ENCODE measurements at places on chromosomes 7 and 10.
A peak's percentile ranks its signal among the peaks of the same experiment; 100 is the strongest.

GRCh38 chr10:132518572-132519381, 18.8 kb upstream of the INPP5A start:
- no peak for DNase-seq

DNA sequence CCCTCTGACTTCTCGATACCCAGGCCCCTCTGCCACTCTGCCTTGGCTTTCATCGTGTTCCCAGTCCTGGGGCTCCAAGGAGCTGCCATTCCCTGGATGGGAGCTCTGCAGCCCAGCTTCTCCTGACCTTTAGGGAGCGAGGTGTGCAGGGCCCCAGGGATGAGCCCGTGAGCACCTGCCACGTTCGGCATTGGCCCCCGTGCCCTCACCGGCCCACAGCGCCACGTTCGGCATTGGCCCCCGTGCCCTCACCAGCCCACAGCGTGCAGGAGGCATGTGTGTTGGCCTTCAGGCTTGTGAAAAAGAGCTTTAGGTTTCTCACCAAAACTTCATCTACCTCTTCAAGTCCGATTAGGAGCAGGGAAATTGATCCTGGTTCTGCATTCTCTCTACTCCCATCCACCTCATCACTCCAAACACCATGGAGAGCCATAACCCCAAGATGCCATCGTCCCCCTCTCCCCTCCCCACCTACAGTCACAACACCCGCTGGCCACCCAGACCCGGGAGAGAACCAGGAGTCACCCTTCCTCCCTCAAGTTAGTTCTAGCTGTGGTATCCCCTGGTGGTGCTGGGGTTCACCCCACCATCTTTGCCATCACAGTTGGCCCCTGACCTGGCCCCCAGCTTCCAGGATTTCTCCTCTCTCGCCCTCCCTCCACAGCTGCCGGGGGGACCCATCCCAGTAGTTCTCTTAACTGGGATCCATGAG, 119.4 kb upstream of the NPS start:
- no peak for DNase-seq

- DNase-seq, result no peak
Measured at GRCh38 chr7:40780460-40780859, 645.7 kb downstream of the SUGCT start.

DNA sequence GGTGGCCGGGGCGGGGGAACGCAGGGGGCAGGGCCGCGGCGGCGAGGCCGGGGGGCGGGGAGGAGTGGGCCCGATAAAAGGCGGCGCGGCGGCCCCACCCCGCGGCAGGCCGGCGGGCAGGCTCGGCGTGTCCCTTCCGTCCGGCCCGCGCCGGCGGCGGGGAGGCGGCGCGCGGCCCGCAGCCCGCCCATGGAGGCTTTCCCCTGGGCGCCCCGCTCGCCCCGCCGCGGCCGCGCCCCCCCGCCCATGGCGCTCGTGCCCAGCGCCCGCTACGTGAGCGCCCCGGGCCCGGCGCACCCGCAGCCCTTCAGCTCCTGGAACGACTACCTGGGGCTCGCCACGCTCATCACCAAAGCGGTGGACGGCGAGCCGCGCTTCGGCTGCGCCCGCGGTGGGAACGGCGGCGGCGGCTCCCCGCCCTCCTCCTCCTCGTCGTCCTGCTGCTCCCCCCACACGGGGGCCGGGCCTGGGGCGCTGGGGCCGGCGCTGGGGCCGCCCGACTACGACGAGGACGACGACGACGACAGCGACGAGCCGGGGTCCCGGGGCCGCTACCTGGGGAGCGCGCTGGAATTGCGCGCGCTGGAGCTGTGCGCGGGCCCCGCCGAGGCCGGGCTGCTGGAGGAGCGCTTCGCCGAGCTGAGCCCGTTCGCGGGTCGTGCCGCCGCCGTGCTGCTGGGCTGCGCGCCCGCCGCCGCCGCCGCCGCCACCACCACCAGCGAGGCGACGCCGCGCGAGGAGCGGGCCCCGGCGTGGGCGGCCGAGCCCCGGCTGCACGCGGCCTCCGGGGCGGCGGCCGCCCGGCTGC, at the start of gene NANOS1:
Gene NANOS1 (plus strand): TSS at position 102 of the 808 bp plus-strand sequence. CDS start 88 bp downstream, at position 190.
- DNase-seq, result peak; percentile 39

GRCh38 chr10:33041783-33042437, 83.9 kb upstream of the ITGB1 start:
- DNase-seq, result no peak

DNA sequence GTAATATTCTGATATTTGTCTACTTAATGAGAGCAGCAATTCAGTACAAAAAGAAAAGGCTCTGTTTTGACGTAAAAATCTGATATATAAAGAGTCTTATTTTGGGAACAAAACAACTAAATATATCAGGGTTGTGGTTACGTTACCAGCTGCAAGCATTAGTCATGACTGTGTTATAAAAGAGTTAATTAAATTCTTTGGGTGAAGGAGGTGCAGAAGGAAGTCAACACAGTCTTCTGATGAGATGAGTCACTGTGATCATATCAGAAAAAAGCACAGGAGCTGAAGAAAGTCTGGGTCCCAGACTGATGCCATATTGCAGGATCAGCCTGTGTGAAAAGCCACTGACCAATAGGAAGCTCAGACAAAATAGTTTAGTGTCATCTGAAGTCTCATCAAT, 234.3 kb upstream of the TEX47 start:
- DNase-seq, result no peak

DNA sequence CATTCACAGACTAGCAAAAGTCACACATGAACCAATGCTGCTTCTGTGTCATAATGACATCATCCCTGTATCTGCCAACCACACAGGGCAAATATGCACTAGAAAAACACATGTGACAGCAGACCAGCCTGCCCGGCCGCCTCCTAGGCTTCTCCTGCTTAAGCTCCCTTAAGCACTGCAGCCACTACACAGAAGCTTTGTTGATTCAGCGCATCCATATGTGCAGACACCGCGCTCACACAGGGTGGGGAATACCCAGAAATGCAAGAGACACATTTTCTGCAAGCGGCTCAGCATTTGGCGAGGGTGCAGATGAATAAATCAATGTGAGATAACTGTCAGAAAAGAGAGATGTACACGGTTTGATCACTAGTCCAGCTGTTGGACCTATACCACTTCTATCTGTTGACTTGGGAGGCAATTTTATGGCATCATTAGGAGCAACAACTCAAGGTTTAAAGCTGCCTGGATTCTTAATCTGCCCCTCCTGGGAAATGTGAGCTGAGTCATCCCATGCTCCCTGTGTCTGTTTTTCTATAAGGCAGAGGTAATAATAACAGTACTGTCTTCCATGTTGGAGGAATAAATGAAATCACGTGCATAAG, 33.4 kb downstream of the CPXM2 start:
- DNase-seq, result no peak

GRCh38 chr7:104230606-104231005, 22.8 kb upstream of the ORC5 start:
- DNase-seq, result no peak

DNA sequence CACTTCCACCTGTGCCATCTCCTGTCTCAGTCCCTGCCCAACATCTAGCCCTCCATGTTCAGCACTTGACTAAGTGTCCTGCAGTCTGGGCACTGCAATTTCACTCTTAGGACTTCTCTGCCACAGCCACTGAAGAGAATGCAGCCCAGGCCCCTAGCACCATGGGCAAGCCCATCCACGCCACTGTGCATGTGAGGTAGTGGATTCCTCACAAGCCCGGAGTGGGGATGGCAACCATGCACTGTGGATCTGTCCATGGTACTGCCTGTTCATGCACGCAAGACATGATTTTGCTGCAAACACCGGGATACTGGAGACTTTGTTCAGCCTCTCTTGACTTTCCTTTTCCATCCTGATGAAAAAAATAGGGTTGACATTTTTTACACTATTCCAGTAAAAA, 12.3 kb downstream of the DDC start:
- no peak for DNase-seq

DNA sequence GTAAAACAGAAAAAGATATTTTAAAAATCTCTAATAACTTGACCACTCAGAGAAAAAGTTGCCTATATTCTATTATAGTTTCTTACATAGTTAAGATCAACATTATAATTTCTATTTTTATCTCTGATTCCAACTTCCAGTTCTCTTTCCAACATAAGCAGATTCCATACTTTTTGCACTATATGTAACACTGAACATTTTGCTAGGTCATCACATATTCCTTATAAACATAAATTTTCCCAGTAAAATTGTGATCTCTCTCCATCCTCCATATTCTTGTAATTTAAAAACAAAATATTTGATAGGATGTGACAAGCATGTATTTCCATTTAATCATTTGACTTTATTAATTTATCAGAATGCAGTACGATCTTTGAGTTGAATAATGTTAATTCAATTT, 170.4 kb upstream of the THSD7A start:
- DNase-seq, result no peak

- no peak for DNase-seq
Measured at GRCh38 chr7:111259991-111260390, 169.1 kb downstream of the LRRN3 start.

GRCh38 chr7:75663302-75663907, 75.3 kb downstream of the HIP1 start:
- DNase-seq, result no peak

- no peak for DNase-seq
Measured at GRCh38 chr7:3399858-3400257, 98.8 kb downstream of the SDK1 start.

DNA sequence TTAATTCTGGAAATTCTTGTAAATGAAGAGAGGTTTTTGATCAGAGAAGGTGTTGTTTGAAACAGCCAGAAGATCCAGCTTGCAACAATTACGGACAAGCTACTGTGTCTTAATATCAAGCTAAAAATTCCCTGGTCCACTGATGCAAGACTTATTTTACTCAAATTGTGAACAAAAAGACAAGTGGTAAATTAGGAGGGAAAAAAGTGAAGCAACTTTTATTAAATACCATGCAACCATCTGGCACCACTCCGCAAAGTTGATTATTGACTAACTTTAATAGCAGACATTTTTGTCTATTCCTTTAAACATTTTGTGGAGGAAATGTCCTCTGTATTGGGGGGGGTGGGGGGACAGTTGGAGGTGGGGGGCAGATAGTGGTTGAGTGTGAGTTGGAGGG, 5.1 kb upstream of the CAV2 start:
- DNase-seq, result no peak

- DNase-seq, result no peak
Measured at GRCh38 chr7:120949998-120950538, 509 bp upstream of the ING3 start.

GRCh38 chr7:104207348-104207730, 474 bp downstream of the ORC5 start:
- DNase-seq, result no peak

- DNase-seq, result no peak
Measured at GRCh38 chr7:19009241-19009935, 108.0 kb downstream of the TWIST1 start.

DNA sequence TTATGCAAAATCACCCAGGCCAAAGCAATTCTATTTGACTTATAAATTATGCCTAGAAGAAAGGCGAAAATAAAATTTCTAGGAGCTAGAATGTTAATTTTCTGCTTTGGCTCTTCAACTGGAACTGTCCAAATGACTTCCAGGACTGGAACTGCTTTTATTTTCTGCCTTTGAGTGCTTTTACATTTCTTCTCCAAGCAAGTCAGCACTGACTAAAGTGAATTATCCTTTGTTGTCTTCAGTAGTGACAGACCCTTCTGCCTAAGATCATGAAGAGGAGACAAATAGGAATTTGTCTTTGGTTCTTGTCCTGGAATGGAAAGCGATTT, 255.9 kb downstream of the DNAJB9 start:
- DNase-seq, result no peak

- DNase-seq, result no peak
Measured at GRCh38 chr7:91582799-91583477, 297.6 kb downstream of the MTERF1 start.

DNA sequence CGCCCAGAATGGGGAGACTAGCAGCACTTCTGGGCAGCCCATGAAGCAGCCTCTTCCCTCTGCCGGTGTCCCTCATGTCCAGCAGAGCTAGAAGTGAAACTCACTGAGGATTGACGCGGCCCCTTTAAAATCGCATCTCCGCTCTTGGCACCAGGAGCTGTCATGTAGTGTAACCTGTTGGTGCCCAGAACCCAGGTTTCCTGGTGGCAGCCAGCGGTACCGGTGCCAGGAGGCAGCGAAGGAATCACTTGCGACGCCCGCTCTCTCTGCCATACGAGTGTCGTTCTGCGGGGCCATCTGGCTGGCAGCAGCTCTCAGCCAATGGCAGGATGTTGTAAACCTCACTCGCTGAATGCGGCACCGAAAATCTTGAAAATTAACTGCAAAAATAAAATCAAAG, 82.7 kb downstream of the CUX1 start:
- DNase-seq, result peak; percentile 53

DNA sequence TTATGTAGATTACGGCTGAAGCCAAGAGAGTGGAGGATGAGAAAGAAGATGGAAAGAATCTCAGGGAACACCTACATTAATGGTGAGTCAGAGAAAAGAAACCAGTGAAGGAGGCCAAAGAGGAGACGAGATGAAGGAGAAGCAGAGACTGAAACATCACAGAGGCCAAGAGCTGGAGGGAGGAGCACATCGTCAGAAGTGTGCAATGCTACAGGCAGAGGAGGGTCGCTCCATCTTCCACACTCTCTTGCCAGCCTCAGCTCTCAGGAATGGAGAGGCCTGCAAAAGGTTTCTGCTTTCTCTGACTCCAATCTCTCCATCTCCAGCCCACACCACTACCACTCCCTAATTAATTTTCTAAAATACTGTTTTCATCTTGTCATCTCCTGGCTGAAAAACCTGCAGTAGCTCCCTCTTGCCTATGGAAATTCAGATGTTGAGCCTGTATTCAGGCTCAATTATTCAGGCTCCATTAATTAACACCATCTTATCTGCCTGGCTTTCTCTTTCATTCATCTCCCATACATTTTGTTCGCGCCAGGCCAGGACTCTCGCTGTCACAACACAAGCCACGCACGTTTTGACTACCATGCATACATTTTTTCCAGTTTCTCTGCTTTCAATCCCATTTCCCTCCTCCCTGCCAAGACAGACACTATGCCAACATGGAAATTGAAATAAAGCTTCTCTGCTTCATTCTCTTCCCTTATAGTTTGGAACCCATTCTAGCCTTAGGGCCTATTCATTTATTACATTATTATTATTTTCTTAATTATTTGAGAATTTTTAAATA, 165.8 kb downstream of the INHBA start:
- DNase-seq, result no peak

DNA sequence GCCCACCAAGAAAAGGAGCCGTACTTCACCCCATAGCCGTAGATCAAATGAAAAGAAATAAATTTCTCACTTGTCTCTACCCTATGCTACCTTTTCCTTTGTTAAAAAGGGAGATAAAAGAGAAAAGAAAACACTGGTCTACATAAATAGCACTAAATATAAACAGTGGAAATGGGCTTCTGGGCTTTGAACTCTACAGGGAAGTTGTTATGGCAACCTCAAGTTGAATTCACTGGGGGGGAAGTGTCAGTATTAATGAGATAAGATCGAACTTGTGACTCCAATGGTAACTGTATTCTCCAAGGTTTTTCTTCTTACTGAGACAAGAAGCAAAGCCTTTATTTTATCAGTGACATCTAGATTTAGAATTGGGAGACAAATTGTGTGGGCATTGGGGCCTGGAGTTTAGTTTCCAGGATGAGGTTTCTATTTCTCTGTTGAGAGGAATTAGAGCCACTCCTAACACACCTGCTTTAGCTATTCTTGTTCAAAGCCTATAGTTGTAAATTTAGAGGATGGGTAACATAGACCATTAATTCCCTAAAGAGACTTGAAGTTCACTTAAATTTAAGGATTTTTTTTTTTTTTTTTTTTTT, 604.3 kb upstream of the GALNT17 start:
- DNase-seq, result no peak
